ENCODE measurements at places on chromosomes 13 and 19. TPM values are rescaled to one million over a fixed set of nuclear protein-coding genes. Genes with fewer than 3 reads are reported as not detected.

DNA sequence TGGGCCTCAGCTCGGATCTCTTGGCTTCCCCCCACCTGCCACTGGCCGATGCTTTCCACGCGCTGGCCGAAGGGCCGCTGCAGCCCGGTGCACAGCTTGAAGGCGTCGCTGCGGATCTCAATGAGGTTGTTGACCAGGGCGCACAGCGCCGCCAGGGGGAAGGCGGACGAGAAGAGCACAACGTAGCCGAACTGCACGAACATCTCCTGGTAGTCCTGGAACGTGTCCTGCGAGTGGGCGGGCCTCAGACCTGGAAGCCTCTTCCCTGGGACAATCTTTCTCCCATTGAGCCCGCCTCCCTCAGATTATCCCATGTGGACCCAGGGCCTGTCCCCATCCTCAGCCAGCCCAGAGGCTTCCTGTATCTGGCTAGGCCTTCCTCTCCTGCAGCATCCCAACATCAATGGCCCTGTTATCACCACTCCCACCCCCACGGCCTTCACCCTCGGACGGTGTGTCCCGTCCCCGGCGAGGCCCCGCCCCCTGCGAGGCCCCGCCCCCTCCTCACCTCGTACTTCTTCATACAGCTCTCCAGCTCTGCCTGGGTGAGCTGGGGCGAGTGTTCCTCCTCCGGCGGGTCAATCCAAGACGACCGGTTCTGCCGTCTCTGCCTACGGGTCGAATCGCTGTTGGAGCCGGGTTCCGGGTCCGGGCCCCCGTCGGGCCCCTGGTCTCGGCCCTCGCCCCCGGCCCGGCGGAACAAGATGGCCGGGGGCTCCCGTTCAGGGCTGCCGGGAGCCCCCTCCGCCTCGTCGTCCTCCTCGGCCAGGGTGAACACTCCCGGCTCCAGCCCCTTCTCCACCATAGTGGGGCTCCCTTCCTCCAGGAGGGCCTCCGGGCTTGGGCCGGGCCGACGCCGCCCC is 6.8 kb downstream of the ANO8 start:
- peaks cover 22% of the 10 kb centered on the region for H3K4me1 ChIP-seq
- no peaks in the 10 kb centered on the region for H3K27me3 ChIP-seq
- peak; percentile 75 for DNase-seq
- H3K4me3 ChIP-seq: peak overlapping the region; percentile 33
- peak overlapping the region; percentile 48 for H3K27ac ChIP-seq

- H3K4me3 ChIP-seq: no peak overlapping the region
- H3K4me1 ChIP-seq: peaks cover 7% of the 10 kb centered on the region
- no peak overlapping the region for H3K27ac ChIP-seq
Observed at GRCh38 chr19:50178320-50178719, 15.2 kb upstream of the IZUMO2 start.

- H3K27ac ChIP-seq: no peak overlapping the region
- H3K27me3 ChIP-seq: no peaks in the 10 kb centered on the region
- no peak for DNase-seq
- no peak overlapping the region for H3K4me3 ChIP-seq
Observed at GRCh38 chr19:49594993-49595818, 4.2 kb downstream of the PRR12 start.

GRCh38 chr13:101917833-101918661 is 465.6 kb downstream of the ITGBL1 start:
- no peaks in the 10 kb centered on the region for H3K36me3 ChIP-seq
- H3K27ac ChIP-seq: no peak overlapping the region
- DNase-seq: peak; percentile 18

- H3K27me3 ChIP-seq: no peaks in the 10 kb centered on the region
- H3K4me3 ChIP-seq: no peak overlapping the region
- no peak overlapping the region for H3K27ac ChIP-seq
- no peaks in the 10 kb centered on the region for H3K4me1 ChIP-seq
Observed at GRCh38 chr13:109154966-109155761, 525.8 kb downstream of the MYO16 start.

GRCh38 chr13:81686877-81687276 is 1346.0 kb upstream of the SPRY2 start:
- no peaks in the 10 kb centered on the region for H3K27me3 ChIP-seq
- no peak overlapping the region for H3K27ac ChIP-seq
- no peak for DNase-seq
- H3K36me3 ChIP-seq: no peaks in the 10 kb centered on the region

DNA sequence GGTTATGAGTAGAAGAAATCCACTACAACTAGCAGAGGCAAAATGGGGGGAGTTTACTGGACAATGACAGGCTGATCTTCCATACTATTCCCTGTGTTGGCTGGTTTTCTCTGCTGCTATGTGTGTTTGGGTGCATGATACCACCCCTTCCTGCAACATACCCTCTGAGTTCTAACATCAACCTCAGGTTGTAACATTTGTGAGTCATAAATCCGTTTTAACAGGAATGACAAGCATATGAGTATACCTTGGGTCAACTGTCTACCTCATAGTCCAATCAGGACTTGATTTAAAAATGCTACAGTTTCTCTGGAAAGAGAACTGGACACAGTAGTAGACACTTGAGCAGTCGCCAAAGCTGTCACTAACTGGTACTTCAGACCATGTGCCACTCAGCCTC is 422.9 kb downstream of the KCTD12 start:
- no peaks in the 10 kb centered on the region for H3K4me1 ChIP-seq
- no peaks in the 10 kb centered on the region for H3K27me3 ChIP-seq
- no peak overlapping the region for H3K4me3 ChIP-seq

DNA sequence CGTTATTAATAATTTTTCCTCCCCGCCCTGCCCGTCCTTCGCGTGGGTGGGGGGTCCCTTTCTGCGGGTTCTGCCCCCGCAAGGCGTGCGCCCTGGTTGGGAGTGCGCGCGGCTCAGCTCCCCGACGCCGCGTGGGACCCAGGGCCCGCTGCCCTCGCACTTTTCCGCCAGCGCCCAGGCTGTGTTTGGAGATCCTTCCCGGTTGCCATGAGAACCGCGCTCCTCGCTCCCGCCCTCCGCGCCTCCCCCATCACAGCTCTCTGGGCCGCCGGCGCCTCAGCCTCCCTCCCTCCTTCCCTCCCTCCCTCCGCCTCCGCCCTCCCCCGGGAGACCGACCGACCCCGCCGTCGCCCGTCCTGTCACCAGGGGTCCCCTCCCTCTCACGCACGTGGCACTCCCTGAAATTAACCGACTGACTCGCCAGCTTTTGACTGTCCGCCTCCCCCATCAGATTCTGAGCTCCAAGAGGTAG is 2.4 kb upstream of the SSBP4 start:
- peaks cover 53% of the 10 kb centered on the region for H3K4me1 ChIP-seq
- H3K27me3 ChIP-seq: no peaks in the 10 kb centered on the region
- H3K36me3 ChIP-seq: no peaks in the 10 kb centered on the region
- no peak overlapping the region for H3K4me3 ChIP-seq
- peak overlapping the region; percentile 48 for H3K27ac ChIP-seq

DNA sequence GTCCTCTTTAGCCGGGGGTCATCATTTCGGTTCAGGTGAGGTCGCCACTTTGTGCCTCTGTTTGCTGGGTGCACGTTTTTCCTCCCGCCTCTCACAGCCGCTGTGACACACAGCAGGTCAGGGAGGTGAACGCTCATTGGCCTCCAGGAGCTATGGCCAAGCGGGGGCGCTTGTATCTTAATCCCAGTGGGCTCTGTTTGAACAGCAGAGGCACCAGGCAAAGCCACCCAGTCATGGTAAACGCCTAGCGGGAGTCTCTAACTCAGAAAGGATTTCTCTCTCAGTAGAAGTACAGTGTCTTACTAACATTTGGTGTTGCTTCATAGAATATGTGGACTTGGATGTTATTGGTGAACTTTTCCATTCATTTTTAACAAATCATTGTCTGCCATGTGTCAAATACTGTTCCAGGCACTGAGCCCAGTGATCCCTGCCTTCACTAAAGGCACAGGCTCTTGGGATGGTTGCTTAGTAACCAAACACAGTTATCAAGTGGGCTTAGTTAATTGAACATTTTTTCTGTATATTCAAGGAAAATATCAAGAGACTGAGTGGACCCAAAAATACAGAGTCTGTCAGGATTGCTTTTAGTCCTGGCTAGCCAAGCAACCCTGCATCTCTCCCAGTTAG is 186.7 kb downstream of the STK24 start:
- H3K36me3 ChIP-seq: peaks cover 7% of the 10 kb centered on the region
- no peak overlapping the region for H3K4me3 ChIP-seq
- H3K27ac ChIP-seq: no peak overlapping the region
- no peaks in the 10 kb centered on the region for H3K4me1 ChIP-seq
- no peak for DNase-seq

- no peaks in the 10 kb centered on the region for H3K27me3 ChIP-seq
- H3K4me1 ChIP-seq: peaks cover 24% of the 10 kb centered on the region
- H3K36me3 ChIP-seq: no peaks in the 10 kb centered on the region
- no peak overlapping the region for H3K4me3 ChIP-seq
- no peak for DNase-seq
Observed at GRCh38 chr19:37987356-37988332, 80.6 kb downstream of the SIPA1L3 start.

GRCh38 chr19:20269461-20269860 is 102.4 kb downstream of the ZNF486 start:
- no peak overlapping the region for H3K4me3 ChIP-seq
- H3K27ac ChIP-seq: no peak overlapping the region
- H3K36me3 ChIP-seq: no peaks in the 10 kb centered on the region
- no peaks in the 10 kb centered on the region for H3K27me3 ChIP-seq

Gene EXOC3L2
- 4.2 TPM for total RNA-seq

Gene KIR2DL4
- total RNA-seq: not detected

Gene FAM83E
- 4.2 TPM for total RNA-seq

Gene AMH
- total RNA-seq: 11.7 TPM

Gene FGF9
- total RNA-seq: 1.3 TPM

Gene RNF113B
- not detected for total RNA-seq

Gene ZNF709
- total RNA-seq: 3.1 TPM

Gene CD70
- not detected for total RNA-seq
